ENCODE measurements at places on chromosomes 12 and 14. TPM values are rescaled to one million over a fixed set of nuclear protein-coding genes. Genes with fewer than 3 reads are reported as not detected.

DNA sequence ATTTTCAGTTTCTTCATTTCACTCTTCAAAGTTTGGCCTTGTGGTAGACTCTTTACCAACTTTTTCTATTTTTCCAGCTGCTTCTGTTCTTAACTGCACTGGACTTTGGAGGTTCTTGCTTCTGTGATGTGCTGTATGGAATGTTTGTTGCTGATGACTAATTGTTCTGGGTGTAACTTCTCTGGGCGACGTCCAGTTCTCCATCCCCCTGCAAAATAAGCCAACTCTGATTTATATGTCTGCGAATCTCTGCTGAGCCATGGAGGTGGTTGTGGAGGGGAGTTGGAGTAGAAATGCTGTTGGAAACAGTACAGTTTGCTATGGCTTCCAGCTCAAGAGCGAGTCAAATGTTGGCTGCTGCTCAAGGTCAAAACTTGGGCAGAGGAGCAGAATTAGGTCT lies 113.9 kb upstream of the DYRK2 start:
- DNase-seq: peak; percentile 51

DNA sequence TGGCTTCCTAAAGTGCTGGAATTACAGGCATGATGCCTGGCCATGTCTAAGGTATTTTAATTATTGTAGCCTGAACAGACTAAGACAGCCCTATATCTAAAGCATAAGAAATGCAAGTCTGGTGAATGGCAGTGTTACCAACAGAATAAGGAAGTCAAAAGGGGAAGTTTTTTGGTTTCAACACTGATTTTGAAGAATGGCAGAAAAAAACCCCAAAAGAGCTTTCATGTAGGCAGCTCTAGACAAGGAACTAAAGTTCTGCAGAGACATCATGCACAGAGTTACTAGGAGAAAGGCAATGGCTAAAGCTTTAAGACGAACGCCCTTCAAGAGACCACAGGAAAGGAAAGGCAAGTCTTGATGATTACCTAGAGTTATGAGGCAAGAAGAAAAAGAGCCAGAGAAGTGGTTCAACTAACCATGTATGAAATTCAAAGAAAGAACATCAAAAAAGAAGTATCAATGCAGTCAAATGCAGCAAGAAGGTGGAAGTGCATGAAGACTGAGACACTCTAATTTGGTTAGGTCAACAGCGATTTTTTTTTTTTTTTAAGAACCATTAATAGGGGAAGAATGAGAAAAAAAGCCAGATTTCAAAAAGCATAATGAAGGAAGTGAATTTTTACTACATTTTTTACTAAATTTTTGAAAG lies 50.8 kb downstream of the RPS6KA5 start:
- DNase-seq: no peak

DNA sequence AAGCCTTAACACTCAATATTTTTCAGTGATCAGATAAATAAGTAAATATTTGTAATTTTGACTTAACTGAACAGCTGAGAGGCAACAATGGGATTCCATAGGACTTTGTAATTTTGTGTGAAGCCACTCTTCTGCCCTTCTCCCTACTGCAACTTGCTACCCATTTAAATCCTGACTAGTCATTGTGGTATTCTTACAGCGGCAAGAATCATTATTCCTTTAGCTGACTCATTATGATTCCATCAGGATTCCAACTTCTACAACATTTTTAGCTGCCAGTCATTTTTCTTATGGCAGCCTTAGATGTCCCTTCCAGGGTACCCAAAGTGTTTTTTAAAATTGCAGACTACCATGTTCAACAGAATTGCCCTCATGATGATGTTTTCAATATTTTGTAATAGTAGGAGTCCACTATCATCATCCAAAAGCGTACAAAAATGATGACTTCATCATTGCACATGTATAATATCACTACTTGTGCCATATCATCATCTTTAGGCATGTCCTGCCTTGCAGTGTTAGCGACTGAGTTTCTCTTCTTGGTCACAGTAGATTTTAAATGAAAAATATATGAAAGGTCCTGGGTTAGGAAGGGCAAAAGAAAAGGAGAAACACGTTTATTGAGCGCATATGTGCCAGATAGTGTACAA lies 5.1 kb upstream of the MAGOHB start:
- peak; percentile 63 for DNase-seq

DNA sequence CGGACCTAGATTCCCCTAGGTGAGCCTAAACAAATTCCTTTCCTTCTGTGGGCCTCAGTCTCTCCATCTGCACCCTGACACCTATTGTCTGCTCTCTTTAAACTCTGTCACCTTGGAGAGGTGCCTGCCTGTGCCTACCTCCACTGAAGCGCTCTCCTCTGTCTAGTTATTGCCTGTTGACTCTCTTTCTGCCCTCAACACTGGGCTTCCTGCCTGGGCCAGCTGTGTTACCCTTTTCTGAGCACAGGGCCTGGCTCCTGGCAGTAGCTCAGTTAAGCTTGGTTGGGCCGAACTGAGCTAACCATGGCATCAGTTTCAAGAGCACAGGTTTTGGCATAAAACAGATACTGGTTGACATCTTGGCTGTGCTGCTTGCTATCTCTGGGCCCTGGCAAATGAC lies 43.5 kb downstream of the PRMT8 start:
- no peak for DNase-seq

DNA sequence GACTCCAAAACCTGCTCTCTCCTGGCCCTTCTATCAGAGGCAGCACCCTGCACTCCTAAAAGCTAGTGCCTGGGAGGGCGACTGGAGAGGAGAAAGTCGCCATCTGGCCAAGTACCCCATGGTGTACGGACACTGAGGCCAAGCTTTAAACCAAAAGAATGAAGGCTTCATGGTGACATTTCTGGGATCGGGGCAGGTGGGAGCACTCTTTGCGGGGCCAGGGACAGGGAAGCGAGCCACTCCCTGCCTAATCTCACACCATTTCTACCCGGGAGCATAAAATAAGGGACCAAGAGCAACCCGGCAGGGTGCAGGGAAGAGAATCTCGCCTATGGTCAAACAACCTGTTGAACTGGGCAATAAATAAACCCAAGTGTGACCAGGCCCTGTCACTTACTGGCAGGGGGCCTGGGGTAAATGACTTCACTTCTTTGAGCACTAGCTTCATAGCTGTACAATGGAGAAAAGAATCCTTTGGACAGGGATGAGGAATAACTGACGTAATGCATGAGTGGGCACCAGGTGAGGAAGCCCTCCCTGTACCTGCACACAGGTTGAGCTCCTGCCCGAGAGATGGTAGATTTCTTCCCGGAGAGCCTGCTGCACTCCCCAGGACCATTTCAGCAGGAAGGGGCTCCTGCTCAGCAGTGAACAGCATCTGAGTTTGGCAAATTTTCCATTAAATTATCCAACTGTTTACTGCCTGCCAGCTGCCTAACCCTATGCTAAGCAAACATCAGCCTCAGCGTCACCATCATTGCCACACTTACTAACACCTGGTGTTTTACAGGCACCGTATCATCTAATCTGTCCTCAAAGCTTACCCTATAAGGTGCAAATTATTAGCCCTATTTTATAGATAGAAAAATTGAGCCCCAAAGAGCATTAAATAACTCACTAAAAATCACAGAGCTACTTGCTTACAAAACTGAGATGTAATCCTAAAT lies 2.0 kb downstream of the SERPINA1 start:
- DNase-seq: no peak

- DNase-seq: no peak
Observed at GRCh38 chr14:39015964-39016577, 87.0 kb downstream of the SEC23A start.

The CEBPE gene
- not detected for total RNA-seq

DNA sequence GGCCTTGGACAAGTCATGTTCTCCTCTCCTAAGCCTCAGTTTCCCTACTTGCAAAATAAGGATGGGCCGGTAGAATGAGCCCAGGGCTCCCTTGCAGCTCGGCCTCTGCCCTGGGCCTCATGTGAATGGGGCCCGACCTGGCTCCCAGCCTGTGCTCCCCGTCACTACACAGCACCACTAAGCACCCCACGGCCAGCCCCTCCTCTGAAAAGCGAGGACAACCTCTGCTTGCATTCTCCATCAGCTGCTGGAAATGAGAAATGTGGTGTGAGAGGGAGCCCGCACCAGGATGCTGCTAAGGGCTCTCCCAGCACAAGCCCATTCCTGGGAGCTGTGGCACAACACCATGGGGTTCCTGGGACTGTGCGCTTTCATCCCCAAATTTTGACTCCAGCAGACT lies 10.2 kb downstream of the SLC25A47 start:
- DNase-seq: no peak

The GRIP1 gene
- 4.2 TPM for total RNA-seq

GRCh38 chr12:55850893-55851292 lies 8.2 kb upstream of the MMP19 start:
- no peak for DNase-seq

The MYH7 gene
- total RNA-seq: not detected

DNA sequence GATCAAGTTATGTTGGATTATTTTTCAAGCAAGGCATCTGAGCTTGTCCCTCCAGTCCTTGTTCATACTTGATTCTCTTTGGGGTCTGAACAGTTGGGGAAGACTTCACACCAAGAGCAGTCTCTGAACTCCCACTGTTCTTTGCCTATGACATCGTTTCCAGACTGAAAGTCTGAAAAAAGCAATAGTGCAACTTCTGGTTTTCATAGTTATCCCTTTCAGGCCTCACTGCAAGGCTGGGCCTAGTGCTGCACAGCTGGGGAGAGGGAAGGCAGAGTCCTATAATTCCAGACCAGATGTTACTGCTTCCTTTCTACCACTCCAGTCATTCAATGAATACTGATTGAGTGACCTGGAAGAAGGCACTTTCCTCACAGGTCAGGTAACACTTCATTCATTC lies 187.1 kb upstream of the CCND2 start:
- no peak for DNase-seq

DNA sequence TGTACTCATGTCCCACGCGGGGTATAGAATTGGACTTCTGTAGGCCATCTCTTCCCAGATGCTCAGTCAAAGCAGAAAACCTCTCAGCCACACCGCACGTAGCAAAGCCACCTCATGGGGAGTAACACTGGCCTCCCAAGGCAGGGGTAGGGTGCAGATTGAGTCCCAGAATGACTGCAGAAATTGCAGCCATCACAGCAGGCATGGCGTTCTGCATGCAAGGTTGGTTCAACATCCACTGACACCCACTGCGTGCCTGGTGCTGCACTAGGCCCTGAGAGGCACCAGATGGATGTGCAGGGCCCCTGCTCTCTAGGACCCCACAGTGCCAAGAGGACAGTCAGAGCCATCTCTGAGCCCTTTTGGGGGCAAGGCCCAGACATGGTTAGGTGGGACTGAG lies 39.9 kb downstream of the RAB35 start:
- no peak for DNase-seq

GRCh38 chr12:113136128-113136989 lies 798 bp upstream of the RASAL1 start:
- no peak for DNase-seq

The TAS2R20 gene
- total RNA-seq: 0.41 TPM

- no peak for DNase-seq
Observed at GRCh38 chr14:54854181-54854580, 48.4 kb downstream of the GCH1 start.

The PTPN6 gene
- 31.3 TPM for total RNA-seq

DNA sequence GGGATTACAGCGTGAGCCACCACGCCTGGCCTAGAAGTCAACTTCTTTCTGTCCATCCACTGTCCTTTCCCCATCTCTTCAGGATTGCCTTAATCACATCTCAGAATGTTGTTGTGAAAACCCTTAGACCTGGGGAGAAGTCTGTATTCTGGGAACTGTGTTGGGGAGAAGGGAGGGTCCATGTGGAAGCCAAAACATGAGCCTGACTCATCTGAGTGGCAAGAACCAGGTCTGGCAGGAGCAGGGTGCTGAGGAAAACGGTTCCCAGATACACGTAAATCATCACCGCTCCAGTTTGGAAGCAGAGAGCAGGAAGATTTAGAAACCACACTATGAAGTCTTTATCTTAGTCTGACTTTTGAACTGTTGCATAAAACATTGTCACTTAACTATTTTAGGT lies 245.6 kb upstream of the RGS6 start:
- DNase-seq: no peak

DNA sequence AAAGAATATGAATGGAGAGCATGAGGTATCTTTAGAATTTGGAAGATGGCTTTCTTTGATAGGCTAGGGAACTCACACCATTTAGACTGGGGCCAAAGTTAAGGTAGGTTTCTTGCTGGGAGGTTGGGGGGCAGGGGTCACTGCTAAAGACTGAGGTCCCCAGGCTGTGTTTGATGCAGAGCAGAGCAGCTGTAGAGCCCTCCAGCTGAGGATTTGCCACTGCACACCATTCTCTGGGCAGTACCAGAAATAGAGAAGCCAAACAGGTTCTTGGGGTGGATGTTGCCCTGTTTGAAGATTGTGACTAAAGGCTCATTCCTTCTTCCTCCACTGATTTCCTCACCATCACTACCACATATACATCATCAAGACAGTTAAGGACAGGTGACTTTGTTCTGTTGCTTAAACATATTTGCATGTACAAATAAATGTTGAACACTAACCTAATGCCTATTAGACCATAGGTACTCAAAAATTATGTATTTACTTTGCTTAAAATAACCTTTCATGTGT lies 7.9 kb downstream of the NTF3 start:
- DNase-seq: no peak

The PLEKHD1 gene
- total RNA-seq: 0.41 TPM

- DNase-seq: no peak
Observed at GRCh38 chr14:91307046-91307445, 62.5 kb upstream of the GPR68 start.

The KRT80 gene
- total RNA-seq: 19.4 TPM

The LHX5 gene
- total RNA-seq: 0.50 TPM

The RNF212B gene
- not detected for total RNA-seq

DNA sequence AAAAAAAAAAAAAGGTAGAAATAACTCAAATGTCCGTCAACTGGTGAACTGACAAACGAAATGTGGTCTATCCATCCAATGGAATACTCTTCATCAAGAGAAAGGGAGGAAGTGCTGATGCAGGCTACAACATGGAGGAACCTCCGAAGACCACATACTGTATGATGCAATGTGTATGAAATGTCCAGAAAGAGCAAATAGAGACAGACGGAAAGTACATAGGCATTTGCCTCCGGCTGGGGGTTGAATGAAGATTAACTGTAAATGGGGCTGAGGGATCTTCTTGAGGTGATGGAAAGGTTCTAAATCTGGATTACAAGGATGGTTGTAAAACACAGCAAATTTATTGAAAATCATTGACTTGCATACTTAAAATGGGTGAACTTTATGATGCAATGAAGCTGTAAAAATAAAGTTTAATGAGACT lies 35.4 kb downstream of the DLK1 start:
- no peak for DNase-seq

DNA sequence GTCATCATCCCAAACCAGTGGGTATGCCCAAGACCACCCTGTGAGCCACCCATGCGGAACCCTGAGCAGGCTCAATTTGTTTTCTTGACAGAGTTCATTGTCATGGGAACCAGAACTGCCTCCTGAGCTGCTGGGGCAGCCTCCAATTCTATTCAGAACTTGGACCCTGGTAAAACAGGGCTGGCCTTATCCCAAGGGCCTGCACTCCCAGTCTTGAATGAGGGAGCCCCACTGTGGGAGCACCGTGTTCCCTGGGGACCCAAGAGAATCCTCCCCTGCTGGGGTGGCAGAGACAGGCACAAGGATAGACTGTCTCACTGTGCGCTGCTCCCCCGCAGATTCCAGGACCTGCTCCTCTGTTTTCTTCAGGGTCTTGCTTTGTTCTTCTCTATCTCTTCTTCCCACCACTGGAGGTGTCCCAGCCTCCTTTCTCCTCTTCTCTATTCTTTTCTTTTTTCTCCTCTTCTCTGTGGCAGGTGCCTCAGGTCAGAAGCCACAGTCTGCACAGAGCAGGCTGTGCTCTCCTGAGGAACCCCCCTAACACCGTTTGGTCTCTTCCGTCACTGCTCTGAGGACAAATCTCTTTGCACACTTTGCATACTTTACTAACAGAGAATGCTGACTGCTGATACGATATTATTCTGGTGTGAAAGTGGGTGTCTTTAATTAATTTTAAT lies 31.2 kb upstream of the CHPT1 start:
- DNase-seq: no peak

The MANSC4 gene
- total RNA-seq: not detected
